GM12892 (cell line): ENCODE measurements at places on chromosomes 11 and 22.

DNA sequence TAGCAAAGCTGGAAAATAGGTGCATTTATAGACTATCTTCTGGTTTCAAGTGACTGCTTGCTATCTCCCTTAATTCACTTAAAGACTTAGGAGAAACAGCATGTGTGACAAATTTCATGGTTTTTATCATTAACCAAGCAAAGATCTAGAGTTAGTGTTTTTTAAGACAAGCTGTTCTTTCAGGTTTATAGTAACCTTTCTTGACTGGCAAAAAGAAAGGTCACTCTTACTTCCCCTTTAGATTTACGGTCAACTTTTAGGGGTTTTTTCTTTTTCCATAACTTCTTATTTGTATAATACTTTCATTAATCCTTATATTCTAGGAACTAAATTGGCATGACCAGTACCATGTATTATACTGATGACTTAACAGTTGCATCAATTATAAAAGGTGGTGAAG, 46.6 kb downstream of the KDM2A start:
- no peak for DNase-seq

GRCh38 chr11:134150195-134150903, 73.4 kb downstream of the NCAPD3 start:
- DNase-seq, result no peak

GRCh38 chr11:76748948-76749347, 34.2 kb upstream of the TSKU start:
- DNase-seq, result no peak

DNA sequence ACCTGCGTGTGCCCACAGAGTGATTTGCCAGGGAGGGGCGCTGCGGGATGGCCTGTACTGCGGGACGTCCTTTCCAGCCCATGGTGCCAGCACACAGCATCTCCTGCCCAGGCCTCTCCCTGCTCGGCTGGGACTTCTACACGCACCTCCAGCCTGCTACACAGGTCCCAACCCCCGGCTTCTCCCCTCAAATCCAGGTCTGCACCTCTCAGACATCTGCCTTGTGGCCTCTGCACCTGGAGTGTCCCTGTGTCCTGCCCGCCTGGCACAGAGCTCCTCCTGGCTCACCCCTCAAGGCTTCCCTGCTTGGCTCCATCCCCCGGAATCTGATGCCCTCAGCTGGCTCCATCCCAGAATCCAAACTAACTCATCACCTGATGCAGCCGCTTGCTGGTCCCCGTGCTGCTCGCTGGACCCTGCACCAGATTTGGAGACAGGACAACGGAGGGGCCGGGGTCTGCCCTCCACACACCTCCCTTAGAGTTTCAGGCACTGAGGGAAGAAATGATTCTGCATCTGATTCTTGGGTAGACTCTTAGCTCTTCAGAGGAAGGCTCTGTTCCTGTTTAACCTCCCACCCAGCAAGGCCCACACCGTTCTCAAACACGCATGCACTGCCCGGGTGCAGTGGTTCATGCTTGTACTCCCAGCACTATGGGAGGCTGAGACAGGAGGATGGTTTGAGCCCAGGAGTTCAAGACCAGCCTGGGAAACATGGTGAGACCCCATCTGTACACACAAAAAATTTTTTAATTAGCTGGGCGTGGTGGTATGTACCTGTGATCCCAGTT, 4.0 kb upstream of the LSP1 start:
- no peak for DNase-seq

DNA sequence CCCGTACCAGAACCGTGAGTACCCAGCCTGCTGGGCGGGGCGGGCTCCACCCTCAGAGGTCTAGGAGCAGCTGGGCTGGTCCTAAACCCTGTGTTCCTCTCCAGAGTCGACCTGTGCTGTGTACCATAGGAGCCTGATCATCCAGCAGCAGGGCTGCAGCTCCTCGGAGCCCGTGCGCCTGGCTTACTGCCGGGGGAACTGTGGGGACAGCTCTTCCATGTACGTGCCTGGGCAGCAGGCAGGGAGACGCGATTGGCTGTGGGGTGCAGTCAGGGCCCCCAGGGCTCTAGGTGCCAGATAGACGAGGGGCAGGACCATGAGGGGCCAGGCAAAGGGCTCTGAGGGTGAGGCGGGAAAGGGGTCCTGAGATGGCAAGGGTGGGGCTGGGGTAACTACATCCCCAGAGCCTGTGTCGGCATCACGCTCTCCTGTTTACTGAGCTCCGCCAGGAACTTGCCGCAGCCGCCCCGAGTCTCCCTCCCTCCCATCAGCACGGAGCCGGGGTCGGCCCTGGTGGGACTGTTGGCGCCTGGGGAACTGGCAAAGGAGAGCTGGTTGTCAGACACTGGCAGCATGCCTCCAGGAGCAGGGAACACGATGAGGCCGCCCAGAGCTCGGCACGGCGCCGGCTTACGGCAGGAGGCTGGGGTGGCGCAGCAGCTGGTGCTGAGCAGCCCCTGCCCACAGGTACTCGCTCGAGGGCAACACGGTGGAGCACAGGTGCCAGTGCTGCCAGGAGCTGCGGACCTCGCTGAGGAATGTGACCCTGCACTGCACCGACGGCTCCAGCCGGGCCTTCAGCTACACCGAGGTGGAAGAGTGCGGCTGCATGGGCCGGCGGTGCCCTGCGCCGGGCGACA, 22.9 kb upstream of the MUC5B start:
- peak; percentile 8 for DNase-seq

- no peak for DNase-seq
Observed at GRCh38 chr22:36918586-36919284, 5.3 kb downstream of the CSF2RB start.

DNA sequence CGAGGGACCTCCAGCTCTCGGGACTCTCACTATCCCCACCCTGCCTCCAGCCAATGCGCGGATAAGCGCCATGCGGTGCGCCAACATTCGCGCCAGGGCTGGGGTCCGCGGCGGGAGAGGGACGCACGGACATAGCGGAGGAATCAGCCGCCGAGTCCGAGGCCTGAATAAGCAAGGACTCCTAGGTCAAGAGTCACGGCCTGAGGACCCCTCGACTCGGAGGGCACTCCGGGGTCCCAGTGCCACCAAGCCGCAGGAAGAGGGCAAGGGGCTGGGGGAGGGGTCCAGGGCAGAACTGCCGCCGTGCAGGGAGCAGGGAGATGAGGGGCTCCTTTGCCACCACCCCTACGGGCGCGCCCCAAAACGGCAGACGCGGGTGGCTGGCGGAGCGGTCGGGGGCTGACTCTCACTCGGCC, 552 bp downstream of the DSCAML1 start:
- no peak for DNase-seq

DNA sequence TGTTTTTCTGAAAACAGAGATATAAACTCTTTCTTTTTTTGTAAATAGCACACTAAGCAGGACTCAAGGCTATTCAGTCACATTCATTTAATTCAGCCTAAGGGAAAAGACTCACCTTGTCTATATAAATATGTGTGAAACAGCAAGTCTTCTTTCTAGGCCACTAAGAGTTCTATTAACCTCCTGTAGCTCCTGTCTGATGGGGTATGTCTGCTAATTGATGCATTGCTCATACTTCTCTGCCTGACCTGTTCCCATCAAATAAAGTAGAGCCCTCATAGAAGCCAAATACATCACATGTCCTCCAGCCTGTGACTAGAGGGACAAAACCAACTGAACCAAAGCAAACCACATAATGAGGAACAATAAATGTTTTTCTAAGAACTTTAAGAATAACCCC, 68.2 kb downstream of the MSANTD4 start:
- no peak for DNase-seq

DNA sequence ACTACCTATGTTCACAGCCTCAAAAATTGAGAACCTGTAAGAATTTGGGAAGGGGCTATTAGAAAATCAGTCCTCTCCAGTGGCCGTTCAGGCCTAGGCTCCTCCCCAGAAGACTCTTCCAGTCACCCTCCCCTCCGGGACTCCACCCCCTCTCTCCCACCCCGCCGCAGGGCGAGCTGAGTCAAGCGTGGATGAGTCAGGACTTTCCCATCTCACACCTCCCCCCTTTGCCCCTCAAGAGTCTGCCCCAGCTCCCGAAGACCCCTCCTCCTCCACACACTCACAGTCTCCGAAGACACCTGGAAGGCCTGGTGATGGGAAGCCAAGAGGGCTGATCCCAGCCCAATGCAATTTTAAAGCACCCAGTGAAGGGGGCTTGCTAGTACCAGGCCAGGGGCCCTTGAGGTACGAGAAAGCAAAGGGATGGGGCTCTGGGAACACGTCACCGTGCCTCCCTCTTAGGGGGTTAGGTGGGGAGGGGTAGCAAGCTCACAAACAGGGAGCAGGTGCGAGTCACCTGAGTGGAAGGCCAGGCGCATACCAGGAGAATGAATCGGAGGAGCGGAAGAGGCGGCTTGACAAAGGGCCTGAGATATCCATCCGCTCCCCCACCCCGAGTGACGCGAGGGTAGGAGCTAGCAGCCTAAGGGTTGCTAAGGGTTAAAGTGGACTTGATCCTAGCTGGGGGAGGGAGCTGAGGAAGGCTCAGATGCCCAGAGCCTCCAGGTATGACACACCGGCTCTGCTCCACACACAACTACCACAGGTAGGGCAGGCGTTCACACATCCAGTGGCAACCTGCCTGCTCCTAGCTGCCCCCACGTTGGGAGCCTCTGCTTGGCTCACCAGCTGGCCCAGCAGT, 13.6 kb downstream of the BCL9L start:
- no peak for DNase-seq
